NCI-H187 (cell line): ENCODE measurements at places on chromosomes 12 and 14.

GRCh38 chr12:122097584-122097926, 19.0 kb downstream of the MLXIP start:
- DNase-seq = no peak

- peak; percentile 56 for DNase-seq
These were observed 24.9 kb downstream of the SLC6A12 start for GRCh38 chr12:188910-189621.

DNA sequence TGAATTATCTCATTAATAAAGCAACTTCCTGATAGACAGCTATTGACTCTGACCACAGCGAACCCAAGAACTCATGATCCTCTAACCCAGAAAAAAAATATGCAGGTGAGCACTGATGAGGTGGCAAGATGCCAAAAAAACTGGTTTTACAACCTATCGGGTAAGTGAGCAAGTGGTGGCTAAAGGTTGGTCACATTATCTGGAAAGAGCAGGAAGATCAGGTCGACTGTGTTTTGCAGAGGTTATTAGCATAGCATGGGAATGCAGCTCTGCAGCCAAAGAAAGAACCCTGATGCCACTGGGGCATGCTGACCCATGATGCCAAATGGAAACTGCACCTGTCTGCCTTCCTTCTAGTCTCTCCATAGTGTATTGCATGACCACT, 23.5 kb downstream of the BHLHE41 start:
- DNase-seq = no peak

DNA sequence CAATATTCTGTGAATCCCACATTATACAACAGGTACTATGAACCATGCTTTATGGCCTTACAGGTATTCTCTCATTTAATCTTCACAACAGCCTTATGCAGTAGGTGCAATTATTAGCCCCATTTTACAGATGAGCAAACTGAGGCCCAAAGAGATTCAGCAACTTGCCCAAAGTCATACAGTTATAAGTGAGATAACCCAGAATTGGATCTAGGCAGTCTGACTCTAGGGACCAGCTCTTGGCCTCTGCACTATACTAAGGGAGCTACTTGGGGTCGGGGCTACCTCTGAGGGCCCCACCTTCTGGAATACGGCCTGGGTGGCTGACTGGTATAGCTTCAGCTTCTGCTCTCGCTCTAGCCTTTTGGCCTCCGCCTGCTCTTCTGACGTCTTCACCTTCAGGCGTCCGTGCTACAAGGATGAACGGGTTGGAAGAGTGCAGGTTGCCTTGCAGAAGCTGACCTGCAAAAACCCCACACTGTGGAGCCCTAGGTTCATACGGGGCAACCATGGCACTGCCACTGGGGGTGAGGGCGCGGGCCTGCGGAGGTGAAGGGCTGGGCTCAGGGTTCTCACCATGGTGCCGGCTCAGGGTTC, 762 bp downstream of the RABGGTA start:
- no peak for DNase-seq

- DNase-seq = no peak
These were observed 252.4 kb downstream of the KCNC2 start for GRCh38 chr12:74957231-74957630.

- DNase-seq = no peak
These were observed 20.6 kb downstream of the RERG start for GRCh38 chr12:15200641-15201040.

- DNase-seq = no peak
These were observed 25.9 kb upstream of the BLTP3B start for GRCh38 chr12:100168562-100168961.

GRCh38 chr12:3366451-3367110, 124.4 kb upstream of the PRMT8 start:
- DNase-seq = no peak

- no peak for DNase-seq
These were observed 126.7 kb upstream of the RFLNA start for GRCh38 chr12:124168016-124168786.

GRCh38 chr12:3313675-3314663, 177.0 kb upstream of the PRMT8 start:
- DNase-seq = no peak

- no peak for DNase-seq
These were observed 8.0 kb upstream of the ACTR10 start for GRCh38 chr14:58191763-58192601.

GRCh38 chr12:47207829-47208248, 128.1 kb upstream of the AMIGO2 start:
- DNase-seq = no peak

- no peak for DNase-seq
These were observed 2.1 kb upstream of the FAIM2 start for GRCh38 chr12:49905718-49906314.

GRCh38 chr12:107660235-107660634, 25.4 kb upstream of the PWP1 start:
- no peak for DNase-seq

GRCh38 chr12:2415568-2415944, 362.8 kb downstream of the CACNA1C start:
- no peak for DNase-seq

DNA sequence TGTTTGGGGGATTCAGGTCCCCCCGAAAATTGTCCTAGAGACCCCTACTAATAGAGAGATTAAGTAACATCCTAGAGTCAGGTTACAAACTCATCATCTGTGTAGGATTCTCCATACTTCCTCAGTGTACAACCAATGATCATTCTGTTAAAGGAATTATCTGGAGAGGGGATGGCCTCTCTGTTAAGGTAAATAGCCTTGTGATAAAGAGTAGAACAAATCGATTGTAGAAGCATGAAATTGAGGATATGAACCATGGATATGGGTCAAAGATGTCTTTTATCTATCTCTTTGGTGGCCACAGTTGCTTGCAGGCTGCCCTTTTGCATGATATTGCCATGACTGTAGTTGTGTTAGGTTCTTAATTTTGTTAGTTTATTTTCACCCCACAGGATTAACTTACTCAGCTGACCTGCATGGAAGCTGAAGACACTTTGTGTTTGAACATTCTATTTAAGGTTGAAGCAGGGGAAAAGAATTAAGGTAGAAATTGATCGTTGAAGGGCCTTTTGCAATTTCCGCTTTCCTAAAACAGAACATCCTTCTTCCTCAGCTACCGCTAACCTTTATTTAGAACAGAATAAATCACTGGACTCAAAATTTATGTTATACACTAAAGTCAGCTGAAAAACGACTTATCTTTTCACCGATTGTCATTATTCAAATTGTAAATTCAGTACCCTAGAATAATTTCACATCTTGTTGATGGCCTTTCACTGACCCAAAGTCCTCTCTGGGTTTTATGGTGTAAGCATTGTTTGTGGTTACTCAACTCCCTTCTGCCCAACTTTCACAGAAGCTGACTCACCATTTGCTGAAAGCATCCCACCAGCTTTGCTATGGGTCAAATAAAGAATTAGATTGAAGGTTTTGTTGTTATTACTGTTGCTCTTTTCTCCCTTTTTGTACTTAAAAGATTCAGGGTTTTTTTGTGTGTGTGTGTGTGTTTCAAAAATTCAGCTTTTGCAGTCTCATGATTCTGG, 52.3 kb downstream of the IRAK3 start:
- DNase-seq = no peak

GRCh38 chr12:9662488-9662887, 7.0 kb upstream of the CLEC2D start:
- DNase-seq = no peak

GRCh38 chr12:52417740-52418139, 11.6 kb upstream of the KRT82 start:
- no peak for DNase-seq

DNA sequence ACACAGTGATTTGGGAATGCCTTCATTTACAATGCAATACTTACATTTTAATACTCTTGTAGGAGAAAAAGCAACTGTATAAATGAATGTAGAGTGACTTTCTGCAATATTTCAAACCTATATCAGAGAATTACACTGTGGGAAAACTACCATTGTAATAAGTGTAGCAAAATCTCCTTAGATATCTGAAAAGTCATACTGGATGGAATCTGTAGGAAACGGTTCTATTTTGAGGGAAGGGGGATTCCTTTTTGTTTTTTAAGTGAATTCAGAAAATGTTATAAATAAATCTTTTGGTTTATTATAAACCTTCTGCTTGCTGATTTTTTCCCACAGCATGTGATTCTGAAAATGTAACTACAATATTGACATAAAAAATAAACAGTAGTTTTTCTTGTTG, 23.0 kb downstream of the ZNF891 start:
- no peak for DNase-seq

- DNase-seq = no peak
These were observed 4.6 kb downstream of the FBRSL1 start for GRCh38 chr12:132494294-132495164.

DNA sequence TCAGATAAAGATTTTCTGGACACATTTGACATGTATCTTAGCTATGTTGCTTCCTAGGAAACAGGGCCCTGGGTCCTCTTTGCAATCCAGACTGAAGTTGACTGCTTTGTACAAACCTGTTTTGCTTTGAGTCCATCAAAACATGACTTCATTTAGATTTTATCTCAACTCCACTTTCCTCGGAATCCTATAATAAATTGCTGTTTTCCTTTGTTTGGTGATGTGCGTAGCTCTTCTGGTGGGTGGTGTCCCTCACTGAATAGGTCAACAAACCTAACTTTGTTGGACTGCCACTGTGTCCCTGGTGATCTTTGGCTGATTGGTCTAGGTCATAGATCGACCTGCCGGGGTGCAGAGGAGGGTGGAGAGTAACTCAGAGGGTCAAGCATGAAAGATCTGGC, 735 bp upstream of the P2RX7 start:
- no peak for DNase-seq

- no peak for DNase-seq
These were observed 70.9 kb downstream of the TRIM9 start for GRCh38 chr14:51023964-51024363.

- DNase-seq = no peak
These were observed at the start of gene IKZF4 for GRCh38 chr12:56020423-56021184. Gene IKZF4 (plus strand): TSS chr12:56021043. CDS start chr12:56021494, 451 bp downstream.

DNA sequence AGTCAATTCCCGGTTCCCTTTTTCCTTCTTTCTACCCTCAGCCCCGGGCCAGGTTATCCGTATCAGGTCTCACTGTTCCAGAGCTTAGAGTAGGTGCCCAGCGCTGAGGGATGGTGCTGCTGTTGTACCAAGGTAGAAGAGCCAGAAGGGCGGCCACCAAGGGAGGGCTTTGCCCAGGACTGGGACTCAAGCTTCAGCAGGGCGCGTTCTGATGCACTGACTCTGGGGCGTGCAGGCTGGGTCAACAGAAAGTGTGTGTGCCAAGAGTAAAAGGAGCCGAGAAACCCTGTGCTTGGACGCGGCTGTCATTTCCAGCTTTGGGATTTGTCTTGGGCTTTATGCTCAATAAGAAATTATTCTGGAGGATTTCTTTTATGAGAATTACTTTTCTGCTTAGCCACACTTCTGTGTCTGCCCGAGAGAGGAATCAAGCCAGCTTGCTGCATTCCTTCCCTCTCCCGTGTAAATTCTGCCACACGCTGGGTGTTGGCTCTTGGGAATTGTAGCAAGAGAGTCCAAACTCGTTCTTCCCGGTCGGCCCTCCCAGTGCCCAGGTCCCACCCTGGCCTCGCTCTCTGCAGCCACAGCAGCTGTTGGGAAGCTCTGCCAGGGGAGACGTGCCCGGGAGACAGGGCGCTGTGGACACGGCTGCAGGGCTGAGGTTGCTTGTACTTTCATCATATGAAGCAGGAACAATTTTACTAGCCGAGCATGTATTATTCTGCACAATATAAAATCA, 98.0 kb downstream of the FBXL14 start:
- no peak for DNase-seq

- no peak for DNase-seq
These were observed 27.7 kb downstream of the KRT18 start for GRCh38 chr12:52976574-52977071.

GRCh38 chr12:64218597-64218996, 3.5 kb downstream of the KICS2 start:
- no peak for DNase-seq

DNA sequence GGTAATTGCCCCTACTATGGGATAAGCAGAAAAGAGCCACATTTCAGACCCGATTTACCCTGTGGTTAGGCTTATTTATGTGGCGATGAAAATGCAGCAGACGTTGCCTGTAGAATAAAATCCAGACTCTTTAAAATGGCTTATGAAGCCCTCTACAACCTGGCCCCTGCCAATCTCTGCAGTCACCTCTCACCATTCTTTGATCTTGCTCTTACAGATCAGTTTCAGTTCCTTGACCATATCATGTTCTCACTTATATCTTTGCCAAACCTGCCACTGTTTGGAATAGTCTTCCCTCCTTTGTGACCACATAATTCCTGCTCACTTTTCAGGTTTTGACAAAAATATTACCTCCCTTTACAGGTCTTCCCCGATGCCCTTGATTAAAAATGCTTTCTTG, 264.3 kb upstream of the GARIN6 start:
- DNase-seq = no peak

GRCh38 chr12:89943463-89943862, 234.8 kb upstream of the ATP2B1 start:
- no peak for DNase-seq

GRCh38 chr12:118591-118990, 52.0 kb downstream of the IQSEC3 start:
- no peak for DNase-seq

- DNase-seq = no peak
These were observed 28.9 kb downstream of the ANO6 start for GRCh38 chr12:45244561-45245343.

GRCh38 chr12:7966563-7966962, 30.6 kb upstream of the SLC2A3 start:
- DNase-seq = no peak

- DNase-seq = no peak
These were observed 2.4 kb upstream of the LYZ start for GRCh38 chr12:69345742-69346141.
